ENCODE measurements at places on chromosomes 16 and 17.

DNA sequence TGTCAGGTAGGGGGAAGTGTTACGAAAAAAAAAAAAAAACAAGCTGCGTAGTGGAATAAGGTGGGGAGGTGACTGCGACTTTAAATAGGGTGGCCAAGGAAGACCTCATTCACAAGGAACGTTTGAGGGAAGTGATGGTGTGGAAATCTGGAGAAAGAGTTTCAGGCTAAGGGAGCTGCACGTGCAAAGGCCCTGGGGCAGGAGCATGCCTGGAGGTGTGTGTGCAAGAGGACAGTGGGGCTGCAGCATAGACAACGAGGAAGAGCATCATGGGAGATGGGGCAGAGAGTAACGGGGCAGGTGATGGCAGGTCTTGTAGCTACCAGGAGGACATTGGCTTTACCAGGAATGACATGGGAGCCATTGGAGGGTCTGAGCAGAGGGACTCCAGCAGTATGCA is 12.0 kb downstream of the GSG1L start:
- no peak for DNase-seq

- DNase-seq: no peak
Observed at GRCh38 chr16:86961171-86961601, 356.0 kb downstream of the C16orf95 start.

- no peak for DNase-seq
Observed at GRCh38 chr17:65323049-65323448, 185.9 kb downstream of the RGS9 start.

DNA sequence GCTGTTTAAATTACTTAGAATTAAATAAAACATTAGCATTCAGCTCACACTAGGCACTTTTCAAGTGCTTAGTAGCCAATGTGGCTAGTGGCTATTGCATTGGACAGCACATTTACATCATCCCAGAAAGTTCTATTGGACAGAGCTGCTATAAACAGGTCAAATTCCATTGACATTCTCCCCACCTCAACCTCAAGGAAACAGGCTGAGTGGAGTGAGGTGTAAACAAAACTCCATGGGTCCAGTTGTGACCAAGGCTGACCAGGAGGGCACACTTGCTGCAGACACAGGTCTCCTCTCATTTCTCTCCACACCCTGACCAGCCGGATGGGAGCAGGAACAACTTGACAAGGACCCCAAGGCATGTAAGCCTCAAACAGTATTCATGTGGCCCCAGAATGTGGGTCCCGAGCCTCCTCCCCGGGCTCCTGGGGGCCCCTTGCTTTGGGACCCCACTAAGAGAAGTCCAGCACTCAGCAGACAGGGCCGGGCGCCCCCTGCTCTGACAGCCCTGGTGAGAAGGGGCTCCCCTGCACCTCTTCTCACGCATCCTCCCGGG is 488 bp downstream of the C17orf113 start:
- DNase-seq: no peak

DNA sequence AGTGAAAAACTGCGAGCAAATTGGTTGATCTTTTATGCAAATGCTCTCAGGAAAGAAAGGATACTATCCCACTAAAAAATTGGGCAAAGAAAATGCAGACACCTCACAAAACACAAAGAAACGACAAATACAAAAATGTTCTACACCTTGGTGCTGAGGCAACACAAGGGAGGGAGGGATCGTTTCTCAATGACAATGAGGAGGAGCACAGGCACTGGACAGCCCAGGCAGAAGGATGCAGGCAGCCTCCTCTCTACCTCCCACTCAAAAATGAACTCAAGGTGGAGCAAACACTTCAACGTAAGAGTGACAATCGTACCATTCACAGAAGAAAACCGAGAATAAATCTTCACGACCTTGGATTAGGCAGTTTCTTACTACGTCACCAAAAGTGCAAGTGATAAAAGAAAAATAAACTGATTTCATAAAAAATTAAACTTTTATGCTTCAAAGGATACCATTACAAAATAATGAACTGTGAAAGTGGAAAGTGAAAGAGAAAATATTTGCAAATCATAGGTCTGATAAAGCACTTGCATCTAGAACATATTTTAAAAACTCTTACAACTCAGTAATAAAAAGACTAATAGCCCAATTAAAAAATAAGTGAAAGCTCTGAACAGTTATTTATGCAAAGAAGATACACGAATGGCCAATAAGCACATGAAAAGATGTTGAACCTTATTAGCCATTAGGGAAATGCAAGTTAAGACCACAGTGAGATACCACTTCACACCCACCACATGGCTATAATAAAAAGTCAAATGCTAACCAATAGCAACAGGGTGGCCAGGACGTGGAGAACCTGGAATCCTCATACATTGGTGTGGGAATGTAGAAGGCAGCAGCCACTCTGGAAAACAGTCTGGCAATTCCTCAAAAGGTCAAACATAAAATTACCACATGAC is 80.8 kb upstream of the TRAP1 start:
- no peak for DNase-seq

- no peak for DNase-seq
Observed at GRCh38 chr17:27989046-27989445, 53.4 kb upstream of the NLK start.

- no peak for DNase-seq
Observed at GRCh38 chr16:11650641-11651591, 17.3 kb upstream of the SNN start.

DNA sequence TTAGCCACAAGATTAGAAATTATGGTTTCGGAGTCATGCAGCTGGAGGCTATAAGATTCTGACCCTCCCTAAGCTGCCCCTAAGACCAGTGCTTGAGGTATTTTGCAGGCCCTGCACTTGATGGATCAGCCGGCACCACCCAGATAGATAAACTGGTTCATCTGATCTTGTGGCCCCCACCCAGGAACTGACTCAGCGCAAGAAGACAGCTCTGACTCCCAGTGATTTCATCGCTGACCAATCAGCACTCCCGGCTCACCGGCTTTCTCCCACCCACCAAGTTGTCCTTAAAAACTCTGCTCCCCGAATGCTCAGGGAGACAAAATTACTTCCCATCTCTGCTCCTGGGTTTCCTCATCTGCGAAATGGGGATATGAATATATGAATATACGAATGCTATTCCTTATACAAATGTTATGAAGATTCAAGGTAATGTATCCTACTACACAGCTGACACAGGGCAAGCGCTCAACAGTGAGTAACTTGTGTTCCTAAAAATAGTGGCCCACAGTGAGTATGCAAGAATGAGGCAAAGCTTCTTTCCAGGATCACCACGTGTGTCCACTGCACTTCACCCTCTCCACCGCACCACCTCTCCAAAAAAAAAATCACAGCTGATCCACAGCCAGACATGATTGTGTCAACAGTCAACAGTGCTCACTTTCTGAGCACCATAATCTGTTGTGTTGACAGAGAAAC is 33.3 kb upstream of the C16orf82 start:
- no peak for DNase-seq

- DNase-seq: no peak
Observed at GRCh38 chr17:70181866-70182265, 12.5 kb downstream of the KCNJ2 start.

- no peak for DNase-seq
Observed at GRCh38 chr17:82023447-82024241, 539 bp downstream of the LRRC45 start.

- no peak for DNase-seq
Observed at GRCh38 chr17:43813386-43813785, 19.6 kb downstream of the MPP3 start.

Measured in stimulated activated effector memory CD8-positive, alpha-beta T cell treated with anti-CD3 and anti-CD28 coated beads, Interleukin-12 subunit alpha, Interleukin-12 subunit beta, amount 100 ng/mL, for 72 hours (primary cell).